K562 (cell line): ENCODE measurements at places on chromosomes 6 and 20. TPM values are rescaled to one million over a fixed set of nuclear protein-coding genes. Genes with fewer than 3 reads are reported as not detected.

GRCh38 chr6:96236471-96236870, 220.7 kb downstream of the FUT9 start:
- no peak for DNase-seq

GRCh38 chr6:107730106-107730505, 94.0 kb downstream of the SCML4 start:
- no peak for DNase-seq

- peak; percentile 70 for DNase-seq
Observed at GRCh38 chr6:3456395-3456897, 404 bp downstream of the SLC22A23 start.

DNA sequence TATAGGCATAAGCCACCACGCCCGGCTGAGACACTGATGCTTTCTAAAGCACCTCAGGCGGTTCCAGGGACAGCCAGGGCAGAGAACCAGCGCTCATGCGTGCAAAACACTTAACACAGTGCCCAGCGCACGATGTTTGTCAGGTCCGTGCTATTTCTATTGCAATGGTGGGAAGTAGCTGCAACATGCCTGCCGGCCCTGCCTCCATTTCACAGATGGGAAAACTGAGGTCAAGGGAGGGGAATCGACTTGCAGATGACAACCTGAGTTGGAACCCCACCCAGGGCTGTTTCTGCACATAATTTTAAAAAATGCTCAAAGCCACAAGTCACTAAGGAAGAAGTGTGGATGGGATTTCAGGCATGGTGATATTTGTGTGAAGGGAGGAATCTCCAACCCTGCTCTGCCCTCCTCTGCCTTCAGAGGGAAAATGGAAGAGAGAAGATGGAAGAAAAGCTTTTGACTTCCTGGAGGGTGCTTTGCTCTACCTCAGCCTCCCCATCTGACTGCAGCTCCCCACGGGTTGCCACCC, 39.9 kb downstream of the KIAA1755 start:
- DNase-seq, result no peak

- DNase-seq, result no peak
Observed at GRCh38 chr6:170244721-170245474, 46.0 kb downstream of the DLL1 start.

DNA sequence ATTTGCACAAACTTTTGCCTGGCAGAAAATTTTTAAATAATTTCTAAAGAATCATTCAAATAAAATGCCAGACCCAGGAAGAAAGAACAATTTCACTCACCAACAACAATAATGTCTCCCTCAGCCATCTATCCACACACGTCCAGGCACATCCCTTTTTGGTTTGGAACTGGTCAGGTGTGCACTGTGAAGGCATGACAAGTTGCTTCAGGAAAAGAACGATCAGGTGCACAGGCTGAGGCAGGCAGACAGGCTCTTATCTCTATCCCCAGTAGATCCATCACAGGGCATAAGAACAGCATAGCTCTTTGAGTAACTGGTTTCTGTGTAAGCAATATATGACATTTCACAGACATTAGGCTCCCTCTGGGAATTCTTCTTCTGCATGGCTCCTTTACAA, 18.1 kb upstream of the NXT1 start:
- no peak for DNase-seq

- no peak for DNase-seq
Observed at GRCh38 chr6:149962461-149963211, 1.1 kb upstream of the ULBP1 start.

DNA sequence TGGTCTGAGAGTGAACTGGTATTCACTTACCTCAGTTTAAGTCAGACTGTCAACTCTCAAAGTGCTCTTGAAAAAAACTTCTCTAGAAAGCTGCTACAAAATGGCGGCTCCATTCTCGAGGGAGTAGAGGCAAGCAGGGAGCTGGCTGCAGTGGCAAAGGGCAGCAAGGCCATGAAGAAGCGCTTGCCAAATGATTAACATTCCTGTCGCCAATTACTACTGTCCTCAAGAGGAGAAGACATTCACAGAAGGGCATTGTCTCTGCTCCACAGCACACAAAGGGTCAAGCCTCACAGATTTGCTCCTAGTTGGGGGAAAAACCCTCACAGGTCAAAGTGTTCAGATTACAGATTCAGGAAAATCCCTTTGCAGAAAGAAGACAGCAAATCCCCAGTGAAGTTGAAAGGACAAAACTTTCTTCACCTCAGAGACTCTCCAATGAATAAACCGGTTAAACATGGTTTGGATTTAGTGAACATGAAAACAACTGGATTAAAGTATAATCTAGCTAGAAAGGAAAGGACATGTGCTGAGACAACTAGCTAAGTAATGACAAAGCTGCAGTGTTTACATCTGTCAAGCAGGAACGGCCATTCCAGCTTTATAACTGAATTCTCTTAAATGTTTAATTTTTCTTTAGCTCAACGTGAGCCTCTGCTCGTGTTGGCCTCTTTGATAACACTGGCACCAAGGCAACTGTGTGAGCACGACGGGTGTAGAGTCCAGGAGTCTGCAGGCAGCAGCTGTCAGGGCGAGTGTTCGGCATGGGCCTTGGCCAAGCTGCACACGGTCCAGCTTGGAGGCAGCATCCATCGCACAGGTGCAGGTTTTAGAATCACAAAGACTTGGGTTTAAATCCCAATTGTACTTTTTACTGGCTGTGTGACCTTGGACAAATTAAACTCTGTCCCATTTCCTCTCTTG, 37.6 kb downstream of the NR2E1 start:
- DNase-seq, result no peak

The TFAP2A gene
- 0.40 and 0.53 TPM in 2 replicates for total RNA-seq

DNA sequence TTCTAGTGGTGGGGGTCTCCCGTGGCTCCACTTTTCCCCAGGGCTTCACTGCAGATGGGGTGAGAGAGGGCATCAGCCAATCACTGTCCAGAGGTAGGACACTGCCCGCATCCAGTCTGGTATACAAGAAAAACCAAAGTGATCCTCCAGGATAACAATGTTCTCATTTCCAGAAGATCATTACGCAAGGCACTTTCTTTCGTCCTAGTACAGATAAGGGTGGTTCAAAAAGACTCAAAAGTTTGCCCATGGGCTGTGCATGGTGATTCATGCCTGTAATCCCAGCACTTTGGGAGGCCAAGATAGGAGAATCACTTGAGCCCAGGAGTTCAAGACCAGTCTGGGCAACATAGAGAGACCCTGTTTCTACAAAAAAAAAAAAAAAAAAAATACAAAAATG, 16.4 kb downstream of the GMDS start:
- no peak for DNase-seq

GRCh38 chr6:40551966-40552505, 35.1 kb downstream of the LRFN2 start:
- no peak for DNase-seq

- DNase-seq, result no peak
Observed at GRCh38 chr6:166563805-166564204, 22.7 kb downstream of the RAMACL start.

GRCh38 chr20:2387180-2387577, 6.5 kb downstream of the TGM6 start:
- DNase-seq, result peak; percentile 59

DNA sequence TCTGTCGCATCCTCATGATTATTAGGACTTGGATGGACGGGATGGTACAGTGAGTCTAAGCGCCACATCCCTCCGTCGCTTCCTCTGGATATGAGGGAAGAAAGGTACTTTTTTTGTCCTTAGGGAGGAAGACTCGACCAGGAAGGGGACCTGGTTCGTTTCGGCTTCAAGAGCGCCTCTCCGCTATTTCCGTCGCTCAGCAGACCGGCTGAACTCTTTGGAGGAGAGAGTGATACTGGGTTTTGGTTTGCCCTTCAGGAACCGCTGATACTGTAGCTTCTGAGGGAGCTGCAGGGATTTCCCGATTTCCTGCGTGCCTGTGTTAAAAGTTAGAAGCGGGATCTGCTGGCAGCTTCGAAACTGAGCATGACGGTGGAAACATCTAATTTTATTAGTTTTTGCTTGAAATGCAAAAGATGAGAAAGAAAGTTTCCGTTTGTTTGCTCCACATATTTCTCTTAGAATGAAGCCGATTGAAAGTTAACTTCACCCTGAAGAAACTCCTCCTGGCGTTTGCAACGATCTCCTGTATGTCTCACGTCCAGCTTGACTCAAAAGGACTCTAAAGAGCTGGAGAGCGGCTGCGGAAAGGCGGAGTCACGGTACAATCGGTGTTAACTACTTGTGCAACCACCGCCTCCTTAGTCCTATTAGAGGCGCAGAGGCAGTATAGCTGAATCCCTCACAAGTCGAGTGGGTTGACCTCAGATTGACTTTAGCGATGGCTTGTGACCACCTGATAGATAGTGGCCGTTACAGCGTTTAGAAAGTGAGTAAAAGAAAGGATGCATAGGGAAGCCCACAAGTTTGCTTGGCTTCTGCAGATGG, 129.4 kb downstream of the TRIM27 start:
- peak; percentile 46 for DNase-seq

The GFRA4 gene
- total RNA-seq, result not detected in 2 replicates

The APOM gene
- 9.7 and 10.1 TPM in 2 replicates for total RNA-seq

- DNase-seq, result no peak
Observed at GRCh38 chr20:5215672-5216304, 89.0 kb downstream of the CDS2 start.

- DNase-seq, result no peak
Observed at GRCh38 chr6:140636908-140637402, 1262.5 kb upstream of the CITED2 start.

The LTB gene
- 0.51 and 1.0 TPM in 2 replicates for total RNA-seq

DNA sequence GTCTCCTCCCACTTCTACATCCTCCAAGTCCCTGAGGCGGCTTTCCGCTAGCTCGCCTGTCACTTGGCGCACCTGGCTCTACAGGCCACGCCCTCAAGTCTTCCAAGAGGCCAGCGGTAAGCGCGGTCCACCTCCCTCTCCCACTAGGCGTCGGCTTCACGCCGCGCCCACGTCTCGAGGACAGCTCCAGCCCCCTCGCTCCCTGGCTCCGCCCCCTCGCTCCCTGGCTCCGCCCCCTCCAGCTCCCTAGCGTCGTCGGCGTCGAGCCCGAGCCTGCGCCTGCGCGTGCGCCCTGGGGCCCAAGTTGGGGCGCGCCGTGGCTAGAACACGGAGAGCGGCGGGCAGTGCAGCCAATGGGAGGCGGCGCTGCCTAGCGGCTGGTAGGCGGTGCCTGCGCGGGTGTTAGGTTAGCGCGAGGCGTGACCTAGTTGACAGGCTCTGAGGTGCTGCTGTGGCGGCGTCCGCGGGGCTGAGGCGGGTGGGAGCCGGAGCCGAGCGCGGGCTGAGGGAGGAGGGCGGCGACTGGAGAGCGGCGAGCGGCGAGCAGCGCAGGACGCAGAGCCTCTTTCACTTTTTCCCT, at the start of gene MACROD2:
Gene MACROD2 (plus strand): TSS at position 431 of the 580 bp plus-strand sequence.
- no peak for DNase-seq

The PDE10A gene
- total RNA-seq, result 0.04 and 0.13 TPM in 2 replicates

The NMBR gene
- not detected in 2 replicates for total RNA-seq

DNA sequence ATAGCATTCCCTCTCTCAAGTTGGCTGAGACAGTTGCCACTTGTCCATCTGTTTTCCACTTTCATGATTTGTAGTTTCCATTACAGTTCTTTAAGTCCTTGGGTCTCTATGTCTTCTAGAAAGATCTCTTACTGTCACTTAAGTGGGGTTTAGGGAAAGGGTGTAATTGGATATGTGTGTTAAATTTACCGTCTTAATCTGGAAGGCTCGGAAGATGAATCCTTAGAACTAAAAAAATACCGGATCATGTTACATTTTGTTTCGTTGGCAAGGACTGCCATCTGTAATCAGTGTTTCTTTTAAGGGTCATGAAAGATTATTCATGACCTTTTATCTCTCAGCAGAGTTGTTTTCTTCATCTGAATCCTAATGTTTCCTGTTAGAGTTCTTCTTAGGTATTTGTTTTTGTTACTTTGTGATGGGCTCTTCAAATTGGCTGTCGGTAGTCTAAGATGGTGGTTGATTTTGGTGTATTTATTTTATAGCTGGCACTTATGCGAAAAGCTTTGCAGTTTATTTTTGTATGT, 21.8 kb upstream of the BTBD3 start:
- no peak for DNase-seq

The OOEP gene
- total RNA-seq, result not detected in 2 replicates

The EPB41L1 gene
- 2.6 and 4.3 TPM in 2 replicates for total RNA-seq

- no peak for DNase-seq
Observed at GRCh38 chr20:50251992-50252511, 61.4 kb downstream of the CEBPB start.

The MACROD2 gene
- total RNA-seq, result not detected in 2 replicates

GRCh38 chr20:35006009-35006408, 50.3 kb downstream of the MYH7B start:
- no peak for DNase-seq

DNA sequence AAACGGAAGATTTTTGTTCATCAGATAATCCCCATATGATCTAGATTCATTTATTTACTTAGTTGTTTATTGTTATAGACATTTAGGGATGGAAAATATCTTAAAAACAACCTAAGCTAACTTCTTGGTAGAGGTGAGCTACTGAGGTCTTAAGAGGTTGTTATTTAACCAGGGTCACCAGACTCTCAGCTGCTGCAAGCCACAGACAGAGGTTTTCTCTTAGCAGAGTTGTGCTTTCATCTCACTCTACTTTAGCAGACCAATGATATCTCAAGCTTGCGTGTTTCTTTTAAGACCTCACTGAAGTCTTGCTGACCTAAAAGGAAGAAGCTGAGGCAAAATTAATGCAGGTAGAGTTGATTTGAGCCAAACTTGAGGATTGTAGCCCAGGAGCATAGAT, 43.6 kb downstream of the NCOA7 start:
- no peak for DNase-seq

- DNase-seq, result no peak
Observed at GRCh38 chr6:126716032-126716431, 376.1 kb downstream of the CENPW start.

The CD109 gene
- 0.18 and 0.42 TPM in 2 replicates for total RNA-seq

- DNase-seq, result no peak
Observed at GRCh38 chr6:2030682-2031244, 214.6 kb downstream of the GMDS start.

- no peak for DNase-seq
Observed at GRCh38 chr6:56746767-56747504, 104.2 kb upstream of the DST start.

DNA sequence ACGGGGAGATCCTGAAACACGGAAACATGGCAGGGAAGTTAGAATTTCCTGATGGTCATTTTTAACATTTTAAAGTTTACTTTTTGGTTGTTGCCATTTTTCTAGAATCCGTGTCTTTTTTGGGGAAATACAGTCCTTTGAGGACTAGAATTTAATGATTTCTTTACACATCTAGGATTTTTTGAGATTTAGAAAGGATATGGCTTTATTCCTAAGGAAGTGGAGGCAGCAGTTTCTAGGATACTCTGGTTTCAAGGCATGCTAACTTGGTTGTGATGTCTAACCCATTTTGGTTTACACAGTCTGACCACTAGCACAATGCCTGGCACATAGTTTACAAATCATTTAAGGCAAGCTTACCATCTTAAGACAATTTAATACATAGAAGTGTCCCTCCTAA, 1.1 kb upstream of the ZBTB2 start:
- no peak for DNase-seq

DNA sequence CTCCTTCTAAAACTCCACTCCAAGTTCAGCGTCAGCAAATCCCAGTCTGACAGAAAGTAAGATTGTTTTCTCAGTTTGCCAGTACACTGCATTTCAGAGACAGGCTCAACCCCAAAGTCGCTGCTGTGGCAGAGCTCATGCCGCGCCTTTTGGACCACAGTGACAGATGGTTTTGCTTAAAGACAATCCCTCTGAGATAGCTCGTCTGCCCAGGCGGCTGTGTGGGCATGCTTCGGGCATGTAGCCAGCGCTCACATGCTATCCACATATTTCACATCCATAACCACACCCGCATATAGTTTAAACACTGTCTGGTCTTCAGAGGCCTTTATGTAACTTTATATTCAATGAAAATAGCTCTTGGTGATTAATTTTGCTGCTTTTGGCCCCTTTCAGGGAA, 14.7 kb upstream of the PXDC1 start:
- DNase-seq, result no peak

The CDK5RAP1 gene
- 51.6 and 53.5 TPM in 2 replicates for total RNA-seq

GRCh38 chr6:43634702-43635303, 837 bp upstream of the MAD2L1BP start:
- no peak for DNase-seq
